ENCODE measurements at places on chromosomes 3 and 15.

DNA sequence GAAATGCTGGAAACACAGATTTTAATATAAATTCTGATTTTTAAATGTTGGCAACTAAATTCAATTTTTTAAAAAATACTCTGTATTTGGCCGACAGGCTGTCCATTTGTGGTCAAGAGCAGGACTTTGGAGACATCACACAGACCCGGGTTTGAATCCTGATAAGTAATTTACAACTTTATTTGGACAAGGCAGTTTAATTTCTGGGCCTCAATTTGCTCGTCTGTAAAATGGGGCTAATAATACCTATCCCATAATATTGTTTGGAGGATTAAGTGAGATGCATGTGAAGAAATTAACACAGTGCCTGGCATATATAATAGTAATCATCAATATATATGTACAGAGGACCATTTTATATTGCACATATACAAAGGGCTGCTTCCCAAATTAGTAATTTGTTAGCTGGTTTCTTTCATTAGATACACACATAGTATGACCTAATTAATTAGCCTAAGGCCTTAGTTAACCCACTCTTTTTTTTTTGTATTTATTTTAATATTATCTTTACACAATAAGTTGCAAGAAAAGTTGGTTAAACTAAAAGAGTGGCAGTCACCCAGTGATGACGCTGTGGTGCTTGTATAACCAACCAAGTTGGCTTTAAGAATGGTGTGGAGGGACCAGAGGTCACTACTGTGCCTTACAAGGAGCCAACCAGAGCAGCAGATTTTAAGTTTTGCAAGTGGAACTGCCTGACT, 665 bp downstream of the PIGB start:
- peak; percentile 29 for DNase-seq

DNA sequence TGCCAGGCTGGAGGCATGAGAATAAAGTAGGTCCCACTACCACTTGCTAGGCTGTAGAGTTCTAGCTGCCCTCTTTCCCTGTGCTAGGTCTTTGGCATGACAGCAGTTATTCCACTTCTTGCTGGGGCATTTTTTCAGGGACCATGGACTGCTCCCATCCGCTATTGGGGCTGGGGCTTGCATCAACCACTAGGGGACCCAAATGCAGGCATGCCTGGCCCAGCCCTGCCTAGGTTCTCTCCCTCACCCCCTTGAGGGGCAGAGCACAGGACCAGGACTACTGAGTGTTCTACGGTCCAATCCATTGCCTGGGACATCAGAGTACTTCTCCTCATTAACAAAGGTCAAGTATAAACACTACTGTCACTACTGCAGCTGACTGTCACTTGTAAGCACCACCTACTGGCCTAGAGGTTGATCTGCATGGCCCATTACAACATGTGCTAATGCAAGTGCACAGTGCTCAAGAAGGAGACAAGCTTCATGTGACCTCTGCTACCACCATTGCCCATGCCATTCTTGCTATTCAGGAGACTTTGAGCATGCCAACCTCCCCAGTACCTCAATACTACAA, 270.5 kb downstream of the MBNL1 start:
- DNase-seq, result no peak

- no peak for DNase-seq
These were observed 41.9 kb upstream of the TRA2B start for GRCh38 chr3:185979721-185980121.

DNA sequence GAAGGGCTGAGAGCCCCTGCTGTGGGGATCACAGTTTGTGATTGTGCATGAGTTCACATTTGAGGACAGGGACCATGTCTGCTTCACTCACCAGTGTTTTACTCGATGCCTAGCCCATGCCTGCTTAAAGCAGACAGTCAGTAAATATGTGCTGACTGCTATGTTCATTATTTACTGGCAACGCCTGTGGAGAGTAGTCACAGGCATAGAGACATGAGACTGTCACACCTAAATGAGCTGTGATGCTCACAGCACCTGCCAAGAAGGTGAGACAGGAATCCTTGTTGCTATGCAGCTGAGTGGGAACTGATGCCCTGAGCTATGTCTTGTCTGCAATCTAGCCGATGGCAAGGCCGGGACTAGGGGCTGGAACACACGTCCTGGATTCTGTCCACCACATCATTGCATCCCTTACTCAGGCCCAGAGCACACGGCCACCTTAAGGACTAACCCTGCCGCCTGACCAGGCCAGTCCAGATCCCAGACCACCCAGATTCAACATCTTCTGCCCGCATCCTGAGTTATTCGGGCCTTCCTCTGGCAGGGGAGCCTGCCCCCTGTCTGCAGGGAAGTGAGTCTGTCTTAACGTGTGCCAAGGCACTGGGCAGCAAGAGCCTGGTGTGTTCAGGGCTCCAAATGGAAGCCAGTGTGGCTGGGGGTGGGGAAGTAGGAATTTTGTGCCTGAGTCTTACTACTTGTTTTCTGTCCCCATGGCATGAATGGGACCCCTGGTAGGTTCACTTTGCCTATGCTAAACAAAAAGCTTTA, 44.8 kb downstream of the FGD5 start:
- DNase-seq, result no peak

GRCh38 chr15:70170096-70170699, 72.5 kb upstream of the TLE3 start:
- DNase-seq, result no peak

GRCh38 chr3:30622790-30623189, 16.4 kb downstream of the TGFBR2 start:
- no peak for DNase-seq

DNA sequence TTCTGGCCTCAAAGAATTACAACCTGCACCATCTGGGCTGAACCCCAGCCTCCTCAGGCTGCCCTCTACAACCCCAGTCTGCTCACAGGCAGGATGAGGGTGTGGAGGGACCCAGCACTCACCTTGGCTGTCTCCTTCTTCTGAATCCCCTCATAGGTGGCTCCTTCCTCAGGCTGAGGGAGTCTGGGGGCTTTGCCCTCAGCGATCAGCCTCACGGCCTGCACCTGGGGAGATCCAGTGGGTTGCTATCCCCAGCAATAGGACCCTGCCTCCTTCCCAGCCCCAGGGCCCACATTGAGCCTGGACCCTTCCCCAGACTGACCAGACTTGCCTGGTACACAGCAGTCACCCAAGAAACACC, 25.1 kb downstream of the ALDH1L1 start:
- DNase-seq, result peak; percentile 9

- no peak for DNase-seq
These were observed 28.4 kb upstream of the CCNL1 start for GRCh38 chr3:157188391-157188790.

- no peak for DNase-seq
These were observed 433 bp upstream of the MITF start for GRCh38 chr3:69738859-69739203.

GRCh38 chr3:8857720-8858367, 88.4 kb upstream of the OXTR start:
- DNase-seq, result no peak

DNA sequence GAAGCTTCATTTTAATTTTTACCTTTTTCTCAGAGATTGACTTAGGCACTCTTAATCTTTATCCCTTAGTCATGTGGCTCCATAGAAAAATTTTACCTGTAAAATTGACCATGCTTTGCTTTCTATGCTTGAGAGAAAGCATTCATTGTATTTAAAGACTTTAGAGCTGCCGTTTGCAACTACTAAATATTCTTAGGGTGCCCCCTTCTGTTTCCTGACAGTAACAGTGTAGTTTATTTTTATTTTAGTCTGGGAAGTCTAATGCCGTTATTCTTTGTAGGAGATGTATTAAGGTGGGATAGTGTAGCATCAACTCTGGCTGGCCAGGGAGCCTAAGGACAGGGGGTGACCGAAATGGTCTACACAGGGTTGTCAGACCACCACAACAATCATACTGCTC, 84.5 kb upstream of the SYNPR start:
- no peak for DNase-seq

GRCh38 chr3:77372018-77372417, 332.1 kb downstream of the ROBO2 start:
- DNase-seq, result no peak

DNA sequence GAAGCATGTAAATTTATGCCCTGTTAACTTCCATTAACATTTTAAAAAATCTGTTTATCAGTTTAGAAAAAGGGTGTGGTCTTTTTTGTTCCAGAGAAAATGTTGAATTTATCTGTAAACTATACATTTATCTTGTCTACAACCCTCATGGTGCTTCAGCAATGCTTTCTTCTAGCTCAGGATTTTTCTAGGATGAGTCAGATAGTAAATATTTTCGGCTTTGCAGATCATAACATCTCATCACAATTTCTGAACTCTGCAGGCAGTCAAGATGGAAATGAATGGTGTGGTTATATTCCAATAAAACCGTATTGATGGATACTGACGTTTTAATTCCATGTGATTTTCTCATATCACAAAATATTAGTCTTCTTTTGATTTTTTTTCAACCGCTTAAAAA, 70.5 kb upstream of the FOXB1 start:
- DNase-seq, result no peak

GRCh38 chr15:90918034-90918788, 14.1 kb downstream of the HDDC3 start:
- DNase-seq, result no peak

GRCh38 chr3:195236076-195236798, 34.7 kb downstream of the XXYLT1 start:
- DNase-seq, result peak; percentile 5

GRCh38 chr3:43770426-43771103, 79.8 kb downstream of the ABHD5 start:
- peak; percentile 26 for DNase-seq

GRCh38 chr3:173891272-173892100, 493.9 kb downstream of the NLGN1 start:
- no peak for DNase-seq

DNA sequence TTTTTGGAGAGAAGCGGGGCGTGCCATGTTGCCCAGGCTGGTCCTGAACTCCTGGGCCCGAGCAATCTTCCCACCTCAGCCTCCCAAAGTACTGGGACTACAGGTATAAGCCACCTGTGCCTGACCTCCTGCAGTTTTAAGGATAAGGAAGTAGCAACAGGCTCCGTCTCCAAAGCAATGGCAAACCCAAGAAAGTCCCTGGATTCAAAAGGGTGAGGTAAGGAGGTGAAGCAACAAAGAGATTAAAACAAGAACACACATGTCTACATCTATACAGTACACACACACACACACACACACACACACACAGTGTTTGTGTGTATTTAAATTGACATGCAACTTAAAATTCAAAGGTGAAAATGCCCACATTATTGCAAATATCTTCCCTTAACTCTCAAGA, 58.9 kb downstream of the ABCC5 start:
- no peak for DNase-seq

- DNase-seq, result no peak
These were observed 172.7 kb upstream of the CTNNB1 start for GRCh38 chr3:41026394-41027177.

DNA sequence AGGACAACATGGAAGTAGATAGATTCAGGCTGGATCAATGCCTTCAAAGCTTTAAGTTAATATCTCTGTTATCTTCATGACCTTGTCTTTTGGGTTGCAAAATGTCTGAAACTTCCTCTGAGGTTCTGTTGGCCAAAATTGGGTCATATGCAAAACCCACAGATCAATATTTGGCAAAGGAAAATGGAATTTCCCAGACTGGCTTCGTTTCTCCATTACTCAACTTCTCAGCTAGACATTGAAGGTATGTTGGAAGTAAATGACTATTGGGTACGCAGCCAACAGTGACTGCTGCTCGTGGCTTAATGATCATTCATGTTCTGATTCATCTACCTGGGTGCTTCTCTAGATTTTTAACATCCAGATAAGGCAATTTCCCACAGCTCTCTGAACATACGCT, 675.4 kb upstream of the SGO1 start:
- no peak for DNase-seq

GRCh38 chr15:51126842-51127241, 32.1 kb upstream of the TNFAIP8L3 start:
- no peak for DNase-seq

DNA sequence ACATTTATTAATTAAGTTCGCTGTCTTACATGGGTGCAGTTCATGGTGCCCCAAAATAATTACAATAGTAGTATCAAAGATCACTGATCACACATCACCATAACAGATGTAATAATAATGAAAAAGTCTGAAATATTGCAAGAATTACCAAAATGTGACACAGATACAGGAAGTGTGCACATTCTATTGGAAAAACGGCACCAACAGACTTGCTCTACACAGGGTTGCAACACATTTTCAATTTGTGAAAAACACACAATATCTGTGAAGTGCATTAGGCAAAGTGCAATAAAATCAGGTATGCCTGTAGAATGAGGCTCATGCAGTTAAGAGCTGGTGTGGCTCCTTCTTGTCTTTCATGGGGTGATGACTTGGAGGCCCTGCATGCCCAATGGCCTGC, 265.8 kb downstream of the RPLP1 start:
- DNase-seq, result no peak

- no peak for DNase-seq
These were observed 44.7 kb upstream of the CADPS start for GRCh38 chr3:62919784-62920465.

DNA sequence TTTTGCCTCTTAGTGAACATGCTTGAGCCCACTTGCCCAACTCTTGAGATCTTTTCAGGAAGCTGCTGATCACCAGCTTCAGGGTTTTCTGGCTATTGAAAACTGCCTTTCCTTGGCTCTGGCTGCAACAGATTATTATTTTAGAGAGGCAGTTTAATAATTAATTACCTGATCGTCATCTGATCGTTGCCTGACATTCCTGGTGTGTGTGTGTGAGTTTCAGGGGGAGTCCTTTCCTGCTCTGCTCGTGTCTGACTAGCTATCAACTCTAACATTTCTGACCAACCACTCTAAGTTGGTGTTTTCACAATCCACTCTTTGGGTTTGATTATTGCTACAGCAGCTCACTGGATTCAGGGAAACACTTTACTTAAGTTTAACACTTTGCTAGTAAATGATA, 84.3 kb upstream of the SPATA16 start:
- no peak for DNase-seq

- no peak for DNase-seq
These were observed 81.4 kb downstream of the SHQ1 start for GRCh38 chr3:72766866-72767265.

DNA sequence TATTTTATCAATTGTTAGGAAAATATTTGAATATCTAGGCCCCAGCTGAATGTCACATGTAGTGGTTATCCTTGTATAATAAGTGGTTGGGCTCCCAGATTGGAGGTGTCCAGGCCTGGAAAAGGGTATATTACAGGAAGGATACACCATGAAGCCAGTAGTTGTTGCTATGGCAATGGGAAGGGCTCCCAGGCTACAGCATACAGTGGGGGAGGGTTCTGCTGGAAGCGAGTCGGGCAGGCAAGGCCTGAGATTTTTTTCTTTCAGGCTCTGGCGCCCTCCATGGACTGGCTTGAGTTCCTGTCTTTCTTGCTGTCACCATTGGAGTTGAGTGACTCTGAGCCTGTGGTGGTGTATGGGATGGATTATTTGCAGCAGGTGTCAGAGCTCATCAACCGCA, 8.9 kb downstream of the ECE2 start:
- peak; percentile 36 for DNase-seq

Data from activated CD4-positive, alpha-beta memory T cell treated with anti-CD3 and anti-CD28 coated beads, Interleukin-2, amount 10 ng/mL, durations not matched to agents 7 days and 5 days (primary cell).